ENCODE measurements at places on chromosomes 6 and 20.
A peak's percentile ranks its signal among the peaks of the same experiment; 100 is the strongest.

DNA sequence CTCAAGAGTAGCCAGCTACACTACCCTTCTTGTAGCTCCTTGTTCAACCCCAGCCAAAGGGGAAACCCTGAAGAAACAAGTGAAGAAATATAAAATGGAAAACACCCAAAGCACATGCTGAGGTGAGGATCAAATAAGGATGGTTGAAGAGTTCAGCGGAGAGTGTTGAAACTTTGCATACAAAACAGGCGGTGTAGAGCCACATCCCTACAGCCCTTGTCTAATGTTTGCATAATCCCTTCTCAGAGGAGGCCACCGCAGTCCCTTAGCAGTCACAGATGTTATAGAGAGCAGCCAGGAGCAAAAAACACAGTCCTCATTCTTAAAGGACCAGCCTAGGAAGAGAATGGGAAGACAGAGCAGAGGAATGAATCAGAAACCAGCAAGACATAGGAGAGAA, 350.7 kb upstream of the SASH1 start:
- DNase-seq, result no peak

GRCh38 chr20:57065646-57066045, 200.8 kb downstream of the BMP7 start:
- DNase-seq, result no peak

GRCh38 chr20:35616465-35617396, 1.1 kb downstream of the SPAG4 start:
- peak; percentile 54 for DNase-seq

- no peak for DNase-seq
Measured at GRCh38 chr20:34293589-34293988, 9.6 kb downstream of the AHCY start.

- no peak for DNase-seq
Measured at GRCh38 chr6:139308286-139308916, 16.6 kb upstream of the TXLNB start.

DNA sequence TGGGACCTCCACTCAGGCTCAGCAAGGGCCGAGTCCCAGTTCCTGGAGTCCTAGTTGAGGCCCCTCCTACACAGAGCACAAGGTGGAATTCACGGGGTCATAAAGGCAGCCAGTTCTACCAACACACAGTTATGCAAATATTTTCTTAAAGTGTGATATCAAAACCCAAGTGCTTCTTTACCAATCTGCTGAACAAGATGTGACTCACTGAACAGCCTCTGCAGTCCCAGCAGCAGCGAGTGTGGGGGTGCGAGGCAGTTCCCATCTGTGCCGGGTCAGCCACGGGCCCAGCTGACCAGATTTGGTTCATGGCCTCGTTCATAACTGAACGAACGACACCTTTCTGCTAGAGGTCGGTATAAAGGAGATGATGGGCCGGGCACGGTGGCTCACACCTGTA, 4.5 kb upstream of the TCEA2 start:
- no peak for DNase-seq

DNA sequence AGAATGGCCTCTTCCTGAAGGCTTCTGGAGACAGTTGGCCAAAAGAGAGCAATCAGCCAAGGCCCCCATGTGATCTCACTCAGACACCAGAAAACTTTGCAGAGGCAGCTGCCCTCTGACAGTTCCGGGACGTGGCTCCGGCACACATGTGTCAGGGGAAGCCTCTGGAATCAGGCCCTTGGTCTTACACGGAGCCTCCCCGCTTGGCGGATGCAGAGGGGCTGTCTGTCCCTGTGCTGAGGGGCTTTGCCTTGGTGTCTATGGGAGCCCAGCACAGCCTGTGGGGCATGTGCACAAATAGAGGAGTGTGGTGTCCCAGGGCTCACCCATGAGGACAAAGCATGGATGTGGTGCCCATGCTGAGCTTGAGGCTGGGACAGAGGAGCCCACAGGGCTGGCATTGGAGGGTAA, 13.8 kb downstream of the SIGLEC1 start:
- no peak for DNase-seq

- DNase-seq, result no peak
Measured at GRCh38 chr6:30600451-30600961, 16.5 kb downstream of the PPP1R10 start.

- DNase-seq, result no peak
Measured at GRCh38 chr20:14885661-14886060, 548.2 kb upstream of the FLRT3 start.

DNA sequence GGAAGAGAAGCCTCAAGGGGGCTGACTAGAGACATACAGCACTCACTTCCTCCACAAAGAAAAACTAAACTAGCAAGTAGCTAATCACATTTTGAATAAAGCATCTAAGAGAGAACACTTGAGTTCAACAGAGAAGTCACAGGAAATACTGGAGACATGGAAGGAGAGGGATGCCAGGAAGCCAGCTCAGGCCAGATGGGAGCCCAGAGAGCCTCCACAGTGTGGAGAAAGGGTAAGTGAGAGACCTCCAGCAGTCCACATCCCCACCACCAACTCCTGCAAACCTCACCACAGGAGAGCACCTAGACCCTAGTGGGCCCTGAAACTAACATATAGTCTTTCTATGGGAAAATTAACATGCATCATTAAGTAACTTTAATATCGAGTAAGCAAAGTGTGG, 79.2 kb downstream of the EPM2A start:
- DNase-seq, result no peak

GRCh38 chr20:53750827-53751619, 157.4 kb upstream of the ZNF217 start:
- peak; percentile 63 for DNase-seq

Data from hematopoietic multipotent progenitor cell (in vitro differentiated cells).